T-helper 2 cell treated with Interferon-gamma antibody and Interleukin-4, amounts not matched to agents 5 μg/mL and 100 μg/mL, for 36 hours (primary cell): ENCODE measurements at places on chromosomes 5 and 9.

- no peak for DNase-seq
Observed at GRCh38 chr5:141298376-141298775, 5.5 kb downstream of the SLC25A2 start.

DNA sequence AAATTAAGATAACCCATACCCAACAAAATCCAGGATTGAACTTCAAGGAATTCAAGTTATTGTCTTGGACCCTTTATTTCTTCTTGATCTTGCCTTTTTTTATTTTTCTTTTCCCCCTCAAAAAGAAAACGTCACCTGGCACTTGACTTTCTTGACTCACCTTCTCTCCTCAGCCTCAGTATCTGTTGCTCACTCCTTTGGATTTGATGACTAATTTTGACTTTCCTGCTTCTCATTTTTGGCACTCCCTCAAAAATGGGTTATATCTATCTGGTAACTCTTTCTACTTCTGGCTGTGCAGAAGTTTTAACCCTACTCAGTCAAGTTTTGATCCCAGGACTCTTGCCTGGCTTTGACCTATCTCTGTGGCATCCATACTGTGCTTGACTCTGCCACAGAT is 66.6 kb upstream of the SPATA31D4 start:
- DNase-seq = no peak

DNA sequence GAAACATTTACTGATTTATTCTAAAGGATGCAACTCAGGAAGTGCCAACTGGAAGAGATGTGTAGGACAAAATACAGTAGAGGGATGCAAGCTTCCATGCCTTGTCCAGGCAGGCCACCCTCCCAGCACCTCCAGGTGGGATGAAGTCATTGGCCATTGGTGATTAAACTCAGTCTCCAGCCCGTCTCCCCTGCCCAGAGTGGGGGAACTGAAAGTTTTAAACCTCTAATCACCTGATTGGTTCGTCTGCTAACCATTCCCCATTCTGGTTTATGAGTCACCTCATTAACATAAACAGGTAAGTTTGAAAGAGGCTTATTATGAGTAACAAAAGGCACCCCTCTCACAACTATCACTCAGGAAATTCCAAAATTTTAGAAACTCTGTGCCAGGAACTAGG is 8.1 kb downstream of the TNFAIP8 start:
- DNase-seq = no peak

DNA sequence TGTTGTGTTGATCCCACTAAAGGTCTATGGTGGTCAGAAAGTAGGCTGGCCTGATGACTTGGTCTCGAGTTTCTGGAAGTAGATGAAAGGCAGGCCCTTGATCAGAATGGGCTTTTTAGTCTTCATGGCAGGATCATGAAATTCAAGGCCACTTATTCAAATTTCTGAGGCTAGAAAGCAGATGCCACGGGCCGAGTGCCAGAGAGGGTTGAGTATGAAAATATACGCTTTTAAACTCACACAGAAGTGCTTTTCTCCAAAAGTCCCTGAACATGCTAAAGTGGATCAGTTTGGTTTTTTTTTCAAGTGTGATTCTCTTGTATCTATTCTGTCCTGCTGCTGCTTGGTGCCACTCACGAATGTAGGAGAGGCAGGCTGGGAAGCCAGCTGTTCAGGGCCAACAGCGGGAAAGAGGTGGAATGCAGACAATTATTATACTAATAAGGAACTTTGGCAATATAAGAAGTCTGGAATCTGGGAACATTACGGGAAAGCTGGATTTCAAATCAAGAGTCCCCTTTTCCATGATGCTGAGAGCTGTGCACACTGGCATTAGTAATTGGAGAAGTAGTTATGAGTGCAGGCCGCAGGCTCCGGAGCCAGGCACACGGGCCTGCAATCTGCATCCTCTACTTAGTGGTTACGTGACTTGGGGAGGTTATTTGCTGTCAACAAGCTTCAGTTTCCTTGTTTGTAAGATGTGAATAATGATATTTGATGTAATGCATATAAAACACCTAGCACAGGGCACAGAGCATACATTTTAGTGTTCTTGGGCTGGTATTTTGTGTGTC is 95.8 kb downstream of the LMNB1 start:
- DNase-seq = no peak

GRCh38 chr5:41980396-41980795 is 55.3 kb downstream of the FBXO4 start:
- DNase-seq = no peak

- peak; percentile 58 for DNase-seq
Observed at GRCh38 chr5:157180374-157181264, at the start of gene ITK. ITK (plus strand) TSS chr5:157180840; CDS start chr5:157180978, 138 bp downstream.

DNA sequence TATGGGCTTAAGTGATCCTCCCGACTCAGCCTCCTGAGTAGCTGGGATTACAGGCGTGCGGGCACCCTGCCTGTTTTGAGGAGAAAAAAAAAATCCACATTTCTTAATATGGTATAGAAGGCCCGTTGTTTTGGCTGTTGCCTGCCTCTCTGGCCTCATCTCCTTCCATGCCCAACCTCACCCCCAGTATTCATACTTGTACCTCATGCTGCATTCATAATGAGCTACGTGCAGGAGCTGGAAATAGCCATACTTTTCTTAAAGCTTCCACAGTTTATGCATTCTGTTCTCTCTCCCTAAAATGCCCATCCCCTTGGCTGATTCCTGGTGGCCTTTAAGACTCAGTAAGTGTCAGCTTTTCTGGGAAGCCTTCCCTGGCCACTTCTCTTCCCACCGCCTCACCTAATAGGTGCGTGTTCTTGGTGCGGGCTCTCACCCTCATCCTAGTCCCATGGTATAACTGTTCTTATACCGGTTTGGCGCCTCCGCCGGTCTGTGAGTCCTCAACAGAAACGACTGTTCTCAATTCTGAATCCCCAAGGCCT is 2.1 kb upstream of the TPM2 start:
- DNase-seq = no peak

- no peak for DNase-seq
Observed at GRCh38 chr5:138833080-138833479, 42.1 kb downstream of the LRRTM2 start.

GRCh38 chr5:98468188-98468869 is 305.1 kb upstream of the RGMB start:
- no peak for DNase-seq

DNA sequence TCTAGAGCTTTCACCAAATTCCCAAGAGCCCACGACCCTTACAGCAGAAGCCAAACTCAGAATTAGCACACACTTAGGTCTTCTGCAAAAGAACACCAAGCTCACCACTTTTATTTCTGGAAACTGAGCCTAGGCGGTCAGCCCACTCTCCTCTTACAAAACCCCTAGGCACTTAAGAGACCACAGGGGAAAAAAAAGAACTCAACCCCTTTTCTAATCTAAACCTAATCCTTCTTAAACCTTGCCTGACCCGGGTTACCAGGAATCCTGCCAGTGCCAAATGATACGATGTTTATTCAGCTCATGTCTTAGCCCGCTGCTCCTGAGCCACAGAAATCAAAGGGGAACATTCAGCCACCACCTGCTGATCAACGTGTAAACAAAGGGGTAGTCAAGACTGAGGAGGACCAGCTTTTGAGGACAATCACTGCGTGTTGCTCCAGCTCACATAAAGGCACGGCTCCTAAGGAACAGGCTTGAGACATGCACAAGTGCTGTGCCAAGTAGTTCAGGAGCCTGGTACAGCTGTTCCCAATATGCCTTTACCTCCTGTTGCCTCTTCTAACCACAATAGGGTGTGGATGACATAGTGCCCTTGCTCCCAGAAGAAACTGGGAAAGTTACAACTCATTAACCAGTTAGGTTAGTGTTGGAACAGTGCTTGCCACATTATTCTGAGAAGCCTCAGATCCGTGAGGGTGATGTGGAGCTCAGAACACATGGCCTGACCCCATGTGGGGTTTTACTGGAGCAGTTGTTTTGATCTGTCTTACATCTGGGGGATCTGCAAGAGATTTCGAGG is 49.3 kb downstream of the ZFAND5 start:
- no peak for DNase-seq

- DNase-seq = no peak
Observed at GRCh38 chr9:128106940-128107467, 20.5 kb downstream of the PTGES2 start.

DNA sequence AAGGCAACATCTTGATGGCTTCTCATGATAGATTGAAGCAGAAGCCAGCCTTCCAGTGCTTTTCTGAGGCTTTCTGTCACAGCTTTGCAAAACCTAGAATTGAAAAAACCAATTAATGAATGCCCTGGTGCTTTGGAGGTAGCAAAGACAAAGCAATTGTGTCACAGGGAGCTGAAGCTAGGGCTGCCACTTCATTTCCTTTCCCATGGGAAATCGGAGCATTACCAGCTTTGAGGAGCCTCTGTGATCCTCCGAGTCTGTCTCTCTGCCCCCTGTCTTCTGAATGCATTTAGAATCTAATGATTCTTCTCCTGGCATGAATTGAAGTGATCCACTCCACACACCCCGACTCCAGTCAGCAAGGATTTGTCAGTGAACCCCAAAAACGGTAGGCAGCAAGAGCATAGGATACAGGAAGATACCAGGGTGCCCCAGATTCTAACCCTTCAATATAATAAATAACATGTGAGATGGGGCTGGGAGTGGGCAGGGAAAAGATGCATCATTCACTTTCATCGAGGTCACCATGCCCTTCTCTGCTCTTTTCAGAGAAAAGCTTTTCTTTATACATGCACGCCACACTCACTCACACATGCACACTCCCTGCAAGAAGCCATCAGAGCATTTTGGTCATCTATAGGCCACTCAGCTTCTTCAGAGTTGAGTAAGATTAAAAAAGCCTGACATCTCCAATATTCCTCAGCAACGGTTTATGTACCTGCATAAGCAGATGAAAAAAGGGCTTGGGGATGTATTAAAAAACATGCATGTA is 247.7 kb upstream of the ZNF462 start:
- no peak for DNase-seq

DNA sequence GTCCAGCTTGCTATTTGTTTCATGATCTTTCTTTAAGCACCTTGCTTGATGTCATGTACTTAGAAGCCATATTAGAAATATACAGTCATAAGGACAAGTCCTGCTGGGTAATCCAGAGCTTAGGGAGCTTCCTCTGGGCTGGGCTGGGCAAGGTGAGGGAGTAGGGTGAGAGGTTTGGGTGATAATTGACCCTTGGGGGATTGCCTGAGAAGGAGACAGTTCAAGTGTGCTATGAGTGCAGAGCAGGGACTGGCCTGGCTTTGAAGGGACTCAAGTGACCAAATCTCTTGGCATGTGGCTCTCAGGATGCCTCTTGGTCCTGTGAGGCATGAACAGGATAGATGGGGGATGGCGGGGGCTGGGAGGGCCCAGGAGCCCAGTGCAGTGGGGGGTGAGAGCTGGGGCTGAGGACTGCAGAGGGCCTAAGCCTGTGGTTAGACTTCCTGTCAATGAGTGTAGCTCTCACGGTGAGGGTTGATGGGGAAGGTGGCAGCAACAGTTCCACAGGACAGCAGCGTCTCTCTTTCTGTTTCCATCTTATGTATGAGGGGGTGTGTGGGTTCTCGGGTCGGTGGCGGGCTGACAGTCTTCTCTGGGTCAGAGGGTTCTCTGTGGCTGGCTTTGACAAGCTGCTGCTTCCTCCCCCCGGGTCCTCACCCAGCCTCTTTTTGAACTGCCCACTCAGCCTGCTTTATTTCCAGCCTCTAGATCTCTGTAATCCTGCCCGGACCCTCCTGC is 53.5 kb downstream of the RGS3 start:
- DNase-seq = peak; percentile 86

GRCh38 chr9:78607853-78608252 is 310.9 kb downstream of the PSAT1 start:
- DNase-seq = no peak

- peak; percentile 50 for DNase-seq
Observed at GRCh38 chr9:110183208-110184145, 24.5 kb downstream of the C9orf152 start.

- no peak for DNase-seq
Observed at GRCh38 chr5:118611332-118611945, 376.9 kb downstream of the DTWD2 start.

DNA sequence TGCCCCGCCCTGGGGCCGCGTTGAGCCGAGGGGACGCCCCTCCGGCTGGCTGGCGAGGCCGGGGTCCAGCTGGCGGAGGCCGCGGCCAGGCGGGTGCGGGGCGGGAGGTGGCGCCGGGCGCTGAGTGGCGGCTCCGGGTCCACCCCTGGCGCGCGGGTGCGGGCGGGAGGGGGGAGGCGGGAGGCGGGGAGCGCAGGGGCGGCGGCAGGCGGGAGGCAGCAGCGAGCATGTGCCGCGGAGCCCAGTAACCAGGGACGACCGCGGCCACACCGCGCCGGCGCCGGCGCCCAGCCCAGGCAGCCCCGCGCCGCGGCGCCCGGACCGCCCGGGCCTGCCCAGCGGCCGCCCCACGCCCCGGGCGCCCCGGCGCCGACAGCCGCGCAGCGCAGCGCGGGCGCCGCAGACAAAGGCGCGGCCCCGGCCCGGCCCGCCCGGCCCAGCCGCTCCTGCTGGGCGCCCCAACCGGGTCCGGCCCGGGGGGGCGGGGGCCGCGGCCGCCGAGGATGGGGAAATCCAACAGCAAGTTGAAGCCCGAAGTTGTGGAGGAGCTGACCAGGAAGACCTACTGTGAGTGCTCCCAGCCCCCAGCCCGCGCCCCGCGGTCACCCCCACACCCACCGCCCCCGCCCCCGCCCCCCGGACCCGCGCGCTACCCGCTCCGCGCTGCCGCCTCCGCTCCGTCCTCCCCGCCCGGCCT is at the start of gene NCS1:
Gene NCS1, plus strand, starts transcription at position 244 of the 697 bp plus-strand sequence. Its CDS starts 260 bp downstream, at position 504.
- DNase-seq = peak; percentile 41

DNA sequence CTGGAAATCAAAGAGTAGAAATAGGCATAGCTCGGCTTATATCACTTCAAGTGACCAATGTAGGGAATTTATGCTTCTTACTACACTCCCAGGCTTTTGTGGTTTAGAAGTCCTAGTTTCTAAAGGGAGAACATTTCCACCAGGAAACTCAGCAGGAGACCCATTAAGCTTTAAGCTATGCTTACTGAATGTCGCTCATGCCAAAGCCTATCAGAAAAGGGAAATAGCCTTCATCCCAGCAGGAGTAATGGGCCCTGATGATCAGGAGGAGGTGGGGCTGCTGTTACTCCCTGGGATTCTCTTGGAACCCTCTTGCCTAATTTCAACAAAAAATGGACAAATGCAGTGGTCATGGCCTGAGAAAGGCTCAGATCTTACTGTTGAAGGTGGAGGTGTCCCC is 54.5 kb upstream of the SEMA6A start:
- DNase-seq = no peak

GRCh38 chr5:142881076-142881783 is 111.1 kb downstream of the ARHGAP26 start:
- no peak for DNase-seq
